ENCODE measurements at places on chromosomes 7 and 10.

GRCh38 chr10:17536221-17536620 lies 81.0 kb downstream of the HACD1 start:
- DNase-seq = no peak

GRCh38 chr7:44538093-44538797 lies 2.9 kb downstream of the NPC1L1 start:
- DNase-seq = no peak

DNA sequence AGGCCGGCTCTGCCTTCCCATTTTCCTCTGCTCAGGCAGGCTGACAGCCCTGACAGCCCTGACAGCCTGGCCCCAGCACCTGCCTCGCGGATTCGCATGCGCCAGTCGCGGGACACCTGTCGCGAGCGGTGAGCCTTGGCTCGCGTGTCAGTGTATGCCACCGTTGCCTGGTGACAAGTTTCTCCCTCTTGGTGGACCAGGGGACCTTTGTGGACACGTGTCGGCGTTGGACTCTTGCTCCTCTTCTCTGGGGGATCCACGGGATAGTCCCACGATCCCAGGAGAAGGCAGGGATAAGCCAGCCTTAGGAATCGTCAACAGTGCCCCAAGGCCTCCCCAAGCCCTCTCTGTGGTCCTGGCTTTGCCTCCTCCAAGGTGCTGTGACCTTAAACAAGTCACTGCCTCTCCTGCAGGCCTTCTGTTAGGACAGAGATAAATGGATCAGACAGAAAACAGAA lies 18.1 kb upstream of the ZNF273 start:
- DNase-seq = no peak

DNA sequence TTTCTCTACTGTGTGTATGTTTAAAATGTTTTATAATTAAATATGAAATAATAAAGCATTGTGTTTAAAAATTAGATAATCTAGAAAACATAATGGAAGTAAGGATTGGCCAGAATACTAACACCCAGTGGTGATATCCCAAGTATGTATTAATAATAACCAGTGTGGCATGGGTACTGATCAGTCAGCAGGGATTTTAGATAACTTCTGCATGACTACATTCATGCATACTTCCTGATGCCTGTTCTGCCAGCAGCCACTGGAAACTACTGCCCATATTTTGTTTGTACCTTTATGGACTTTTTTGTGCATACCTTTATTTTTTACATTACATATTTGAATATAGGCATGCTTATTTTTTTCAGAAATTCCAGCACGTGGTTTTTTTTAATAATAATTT lies 156.6 kb upstream of the TMEM196 start:
- DNase-seq = no peak

All from stimulated activated CD4-positive, alpha-beta T cell treated with anti-CD3 and anti-CD28 coated beads, TNF-alpha, amount 100 ng/mL, for 48 hours (primary cell).